ENCODE measurements at places on chromosomes 6 and 20.

DNA sequence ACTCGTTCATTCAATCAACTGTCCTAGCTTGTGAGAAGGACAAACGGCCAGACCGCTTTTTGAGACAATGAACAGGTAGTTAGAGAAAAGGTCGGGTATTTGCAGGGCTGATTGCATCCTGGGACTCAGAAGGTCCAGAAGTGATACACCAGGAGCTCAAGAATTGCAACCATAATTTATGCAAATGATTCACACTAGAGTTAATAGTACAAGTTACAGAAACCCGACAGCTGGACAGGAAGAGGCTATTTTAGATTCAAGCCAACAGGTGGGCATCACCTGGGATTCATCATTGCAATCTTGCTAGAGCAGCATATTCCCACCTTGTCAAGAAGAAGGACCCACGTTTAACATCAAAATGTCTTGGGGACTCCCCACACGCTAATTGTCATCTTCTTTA, 83.5 kb downstream of the TNFAIP3 start:
- no peak for DNase-seq

DNA sequence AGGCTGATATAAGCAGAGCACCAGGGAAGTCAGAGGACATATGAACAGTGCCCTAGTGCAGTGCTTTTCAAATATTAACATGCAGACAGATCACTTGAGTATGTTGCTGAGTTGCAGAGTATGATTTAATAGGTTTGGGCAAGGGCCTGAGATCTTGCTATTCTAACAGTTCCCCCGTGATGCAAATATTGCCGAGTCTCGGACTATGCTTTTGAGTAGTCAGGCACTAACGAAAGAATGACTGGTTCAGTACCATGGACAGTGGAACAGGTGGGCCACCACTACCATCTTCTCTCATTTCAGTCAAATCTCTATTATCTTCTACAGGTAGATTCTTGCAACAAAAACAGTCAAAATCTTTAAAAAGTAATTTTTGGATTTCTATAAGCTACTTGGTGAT, 3.7 kb upstream of the TMEM200A start:
- DNase-seq, result no peak

DNA sequence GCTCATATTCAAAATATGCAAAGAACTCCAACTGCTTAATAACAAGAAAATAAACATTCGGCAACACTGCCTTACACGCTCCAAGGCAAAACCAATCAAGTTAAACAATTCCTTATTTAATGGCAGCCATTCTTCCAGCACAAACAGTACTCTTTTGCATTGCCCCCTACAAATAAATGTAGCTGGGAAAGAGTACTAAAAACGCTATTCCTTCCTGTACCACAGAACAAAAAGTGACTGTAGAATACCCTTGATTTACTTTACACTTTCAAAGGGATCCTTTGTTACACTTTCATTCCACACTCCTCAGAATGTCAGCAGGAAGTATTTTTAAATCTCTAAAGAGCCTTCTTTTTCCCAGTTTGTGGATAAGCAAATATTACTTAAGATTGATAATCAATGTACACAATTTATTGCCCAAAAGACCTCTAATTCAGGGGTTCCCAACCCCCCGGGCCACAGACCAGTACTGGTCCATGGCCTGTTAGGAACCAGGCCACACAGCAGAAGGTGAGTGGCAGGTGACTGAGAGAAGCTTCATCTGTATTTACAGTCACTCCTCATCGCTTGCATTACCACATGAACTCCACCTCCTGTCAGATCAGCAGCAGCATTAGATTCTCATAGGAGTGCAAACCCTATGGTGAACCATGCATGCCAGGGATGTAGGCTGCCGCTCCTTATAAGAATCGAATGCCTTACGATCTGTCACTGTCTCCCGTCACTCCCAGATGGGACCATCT, 51.6 kb downstream of the MBOAT1 start:
- no peak for DNase-seq

- DNase-seq, result no peak
These were observed 54.5 kb downstream of the RIPOR3 start for GRCh38 chr20:50636601-50637540.

DNA sequence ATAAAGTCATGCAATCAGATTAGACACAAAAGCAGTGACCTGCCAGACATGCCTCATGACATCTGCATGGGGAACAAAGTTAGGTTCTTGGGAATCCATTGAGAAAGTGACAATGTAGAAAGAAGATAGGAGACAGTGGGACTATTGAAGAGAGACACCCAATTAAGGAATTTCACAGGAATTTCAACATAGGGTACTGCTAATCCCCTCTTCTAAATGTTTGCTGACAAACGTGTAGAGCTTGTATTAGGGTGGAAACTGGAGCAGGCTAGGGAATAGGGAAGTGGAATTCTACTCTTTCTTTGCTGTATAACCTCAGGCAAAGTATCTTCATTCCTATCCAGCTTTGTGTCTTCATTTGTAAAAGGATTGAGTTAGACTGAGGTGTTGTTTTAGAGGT, 409.4 kb upstream of the SASH1 start:
- DNase-seq, result no peak

- DNase-seq, result no peak
These were observed 148.2 kb upstream of the KCNG1 start for GRCh38 chr20:51171141-51171540.

- DNase-seq, result no peak
These were observed 163.4 kb upstream of the SPACA1 start for GRCh38 chr6:87884203-87884602.

DNA sequence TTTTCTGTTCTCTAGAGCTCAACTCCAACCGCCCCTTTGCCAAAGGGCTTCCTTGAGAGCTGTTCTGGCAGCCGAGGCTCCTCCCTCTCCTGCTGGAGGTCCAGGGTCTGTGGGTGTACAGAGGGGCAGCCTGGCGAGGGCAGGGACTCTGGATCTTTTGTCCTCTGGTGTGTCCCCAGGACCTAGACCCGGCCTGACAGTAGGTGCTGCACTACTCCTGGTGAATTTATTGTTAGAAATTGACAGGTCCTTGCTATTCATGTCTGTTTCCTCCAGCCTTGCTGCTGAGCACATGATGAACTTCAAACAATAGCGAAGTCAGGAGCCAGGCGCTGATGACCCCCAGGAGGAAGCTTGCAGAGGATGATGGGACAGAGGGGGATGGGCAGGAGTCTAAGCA, 234.7 kb upstream of the SULF2 start:
- DNase-seq, result no peak

DNA sequence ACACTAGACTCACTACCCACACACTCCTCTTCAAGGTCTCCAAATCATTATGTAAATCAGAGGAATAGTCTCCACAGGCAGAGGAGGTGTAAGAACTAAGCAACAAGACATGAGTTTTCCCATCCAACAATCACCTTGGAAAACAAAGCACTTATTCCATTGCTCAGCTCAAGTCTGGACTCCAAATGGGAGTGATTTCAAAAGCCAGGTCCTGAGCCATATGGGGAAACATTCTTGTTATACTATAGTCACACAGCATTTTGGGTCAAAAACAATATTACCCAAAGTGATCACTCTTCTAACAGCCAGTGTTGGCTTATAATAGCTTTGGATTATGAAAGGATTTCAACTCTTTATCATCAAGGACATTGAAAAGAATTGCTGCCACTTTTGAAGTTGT, 3.6 kb upstream of the PRPH2 start:
- no peak for DNase-seq

DNA sequence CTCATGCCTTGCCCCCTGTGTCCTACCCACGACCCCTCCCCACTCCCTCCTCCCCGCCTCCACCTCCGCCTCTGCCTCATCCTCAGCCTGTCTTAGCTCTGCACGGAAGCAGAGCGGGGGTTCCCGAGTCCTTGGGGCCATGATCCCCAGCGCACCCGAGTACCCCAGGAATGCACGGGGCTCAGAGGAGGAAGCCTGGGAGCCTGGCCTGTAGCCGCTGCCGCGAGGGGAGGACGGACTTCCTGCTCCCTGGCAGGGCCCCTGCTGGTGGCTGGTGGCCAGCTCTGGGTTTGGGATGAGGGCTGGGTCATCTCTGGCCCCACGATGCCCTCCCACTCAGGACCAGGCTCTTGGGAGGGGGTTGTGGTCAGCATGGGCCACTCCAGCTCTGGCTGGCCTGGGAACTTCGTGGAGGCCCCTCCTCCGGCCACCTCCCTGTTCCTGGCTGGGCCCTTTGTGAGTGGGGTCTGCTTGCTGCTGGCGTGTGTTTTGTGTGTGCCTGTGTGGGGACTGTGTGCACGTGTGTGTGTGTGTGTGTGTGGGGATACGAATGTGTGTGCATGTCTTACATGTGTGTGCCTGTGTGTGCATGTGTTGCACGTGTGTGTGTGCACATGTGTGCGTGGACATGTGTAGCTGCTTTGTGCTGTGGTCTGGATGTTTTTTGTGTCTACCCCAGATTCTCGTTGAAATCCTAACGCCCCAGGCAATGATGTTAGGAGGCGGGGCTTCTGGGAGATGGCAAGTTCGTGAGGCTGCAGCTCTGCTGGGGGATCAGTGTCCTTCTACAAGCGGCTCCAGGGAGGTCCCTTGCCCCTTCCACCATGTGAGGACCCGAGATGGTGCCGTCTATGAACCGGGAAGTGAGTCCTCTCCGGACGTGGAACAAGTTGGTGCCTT, 1.3 kb upstream of the RBBP8NL start:
- no peak for DNase-seq

All from activated CD4-positive, CD25-positive, alpha-beta regulatory T cell (primary cell).